Adrenal gland (tissue), 19 donors: ENCODE measurements at places on chromosomes 6 and 20.
A peak's percentile ranks its signal among the peaks of the same experiment; 100 is the strongest.

DNA sequence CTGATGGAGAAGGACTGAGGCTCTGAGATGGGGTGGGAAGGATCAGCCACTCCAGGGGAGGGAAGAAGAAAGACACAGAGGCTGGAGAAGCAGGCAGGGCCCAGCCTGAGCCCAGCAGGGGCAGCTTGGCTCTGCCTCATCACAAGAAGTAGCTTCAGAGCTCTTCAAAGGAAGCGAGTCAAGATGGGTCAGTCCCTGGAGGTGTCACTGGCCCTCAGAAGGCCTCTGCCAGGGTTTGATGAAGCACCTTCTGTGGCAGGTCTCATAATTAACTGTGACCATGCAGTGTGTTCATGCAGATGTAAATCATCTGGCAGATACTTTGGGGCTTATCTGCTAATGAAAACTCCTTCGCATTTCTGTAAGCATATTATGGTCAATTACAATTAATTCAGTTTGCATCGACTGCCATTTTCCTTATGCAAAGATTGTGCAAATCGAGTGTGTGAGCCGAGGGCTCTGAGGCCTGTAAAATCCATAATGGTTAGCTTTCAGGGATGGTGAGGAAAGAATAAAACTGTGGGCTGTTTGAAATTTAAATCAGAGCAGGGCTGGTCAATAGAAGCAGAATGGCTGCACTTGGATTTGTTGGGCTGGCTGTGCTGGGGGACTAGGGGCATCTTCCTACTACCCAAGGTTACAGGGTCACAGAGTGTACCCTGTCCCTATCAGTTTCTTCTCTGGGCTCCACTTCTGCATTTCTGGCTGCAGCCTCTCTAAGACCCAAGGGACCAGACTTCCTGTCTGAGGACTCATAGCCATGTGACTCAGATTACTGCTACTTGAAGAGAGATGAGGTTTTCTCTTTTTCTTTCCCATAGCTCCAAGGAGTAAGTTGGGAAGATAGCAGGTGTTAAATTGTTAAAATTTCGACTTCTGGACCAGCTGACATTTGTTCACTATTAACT, 376.6 kb downstream of the DHX35 start:
- DNase-seq = peak; percentile 26

DNA sequence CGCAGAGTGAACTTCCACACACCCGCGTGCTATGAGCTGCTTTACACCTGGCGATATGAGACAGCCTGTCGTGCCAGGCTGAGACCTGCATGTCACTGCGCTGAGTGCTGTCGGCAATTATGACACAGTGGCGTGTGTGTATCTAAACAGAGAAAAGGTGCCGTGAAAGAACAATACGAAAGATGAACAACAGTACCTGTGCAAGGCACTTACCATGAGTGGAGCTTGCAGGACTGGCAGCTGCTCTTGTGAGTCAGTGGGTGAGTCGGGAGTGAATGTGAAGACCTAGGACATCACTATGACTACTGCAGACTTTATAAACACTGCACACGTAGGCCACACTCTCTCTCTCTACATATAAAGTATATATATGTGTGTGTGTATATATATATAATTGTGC, 68.5 kb upstream of the DUSP22 start:
- no peak for DNase-seq

DNA sequence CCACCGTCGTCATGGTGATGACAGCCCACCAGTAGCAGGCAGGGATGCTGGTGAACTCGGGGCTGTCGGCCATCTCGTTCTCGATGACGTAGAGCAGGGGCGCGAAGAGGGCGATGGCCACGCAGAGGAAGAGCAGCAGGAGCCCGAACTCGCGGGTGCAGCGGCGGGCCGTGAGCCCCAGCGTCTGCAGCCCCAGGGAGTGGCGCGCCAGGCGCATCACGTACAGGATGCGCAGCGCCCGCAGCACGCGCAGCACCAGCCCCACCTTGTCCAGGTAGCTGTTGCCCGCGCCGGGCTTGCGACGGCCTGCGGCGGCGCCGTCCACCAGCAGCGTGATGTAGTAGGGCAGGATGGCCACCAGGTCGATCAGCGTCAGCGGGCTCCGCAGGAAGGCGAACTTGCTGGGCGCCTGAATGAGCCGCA, 18.6 kb downstream of the KCNG1 start:
- no peak for DNase-seq

DNA sequence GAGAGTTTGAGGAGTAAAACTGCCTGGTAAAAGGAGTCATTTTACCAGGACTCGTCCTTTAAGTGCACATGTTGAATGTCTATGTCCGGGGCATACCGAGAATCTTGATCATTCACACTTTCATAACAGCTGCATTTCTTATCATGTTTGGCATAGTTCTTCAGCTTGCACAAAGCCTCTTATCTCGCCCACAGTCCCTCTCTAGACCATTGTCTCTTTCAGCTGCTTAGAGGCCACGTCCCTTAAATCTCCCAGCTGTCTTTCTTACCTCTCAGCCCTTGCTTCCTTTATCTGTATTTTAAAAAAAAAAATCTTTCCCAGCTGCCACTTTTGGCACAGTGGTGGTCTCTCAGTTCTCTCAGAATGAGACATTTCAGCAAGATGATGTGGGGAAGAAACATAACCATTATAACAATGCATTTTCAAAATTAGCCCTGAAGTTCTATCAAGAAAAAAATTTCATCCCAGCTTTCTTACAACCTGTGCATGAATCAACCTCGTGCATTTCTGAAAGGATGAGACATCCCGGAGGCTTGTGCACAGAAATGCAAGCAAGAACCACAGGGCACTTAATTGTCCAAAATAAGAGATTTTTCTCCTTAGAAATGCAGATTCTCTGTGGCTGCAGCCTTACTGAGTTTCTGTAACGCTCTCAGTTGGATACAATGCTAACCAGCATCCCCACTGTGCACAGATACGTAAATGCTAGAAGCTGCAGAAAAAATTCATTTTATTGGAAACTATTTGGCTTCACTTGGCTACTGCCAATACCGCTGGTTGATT, 24.2 kb downstream of the RBM24 start:
- DNase-seq = no peak

DNA sequence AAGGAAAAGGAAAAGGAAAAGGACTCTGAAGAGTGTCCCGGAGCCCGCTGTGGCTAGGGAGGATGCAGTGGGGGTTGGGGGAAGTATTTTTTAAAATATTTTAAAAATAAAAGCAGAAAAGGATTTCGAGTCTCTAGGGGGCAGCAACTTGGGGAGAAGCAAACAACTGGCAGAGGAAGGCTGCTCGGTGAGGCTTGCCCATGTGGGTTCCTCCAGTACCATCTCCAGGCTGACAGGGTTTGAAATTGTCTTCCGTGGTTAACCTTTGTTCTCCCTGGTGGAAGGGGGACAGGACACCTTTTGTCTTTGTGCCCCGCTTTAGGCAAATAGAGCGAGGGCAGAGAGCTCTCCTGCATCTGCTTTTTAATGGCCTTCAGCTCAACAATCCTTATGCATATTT, 60.4 kb upstream of the SNX9 start:
- DNase-seq = no peak

DNA sequence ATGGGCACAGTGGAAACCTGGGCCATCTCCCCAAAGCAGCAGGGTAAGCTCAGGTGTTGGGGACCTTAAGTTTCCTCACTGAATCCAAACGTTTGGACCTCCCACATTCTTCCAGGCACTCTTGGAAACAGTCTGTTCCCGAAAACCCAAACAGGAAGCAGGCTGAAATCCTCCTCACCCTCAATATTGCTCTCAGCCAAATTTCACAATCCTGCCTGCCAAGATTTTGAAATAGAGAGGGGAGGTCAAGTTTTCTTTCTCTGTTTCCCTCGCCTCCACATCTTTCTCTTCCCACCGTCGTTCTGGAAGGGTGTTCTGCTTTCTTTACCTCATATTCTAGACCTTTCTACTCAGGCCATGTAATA, 392.0 kb upstream of the SASH1 start:
- no peak for DNase-seq

DNA sequence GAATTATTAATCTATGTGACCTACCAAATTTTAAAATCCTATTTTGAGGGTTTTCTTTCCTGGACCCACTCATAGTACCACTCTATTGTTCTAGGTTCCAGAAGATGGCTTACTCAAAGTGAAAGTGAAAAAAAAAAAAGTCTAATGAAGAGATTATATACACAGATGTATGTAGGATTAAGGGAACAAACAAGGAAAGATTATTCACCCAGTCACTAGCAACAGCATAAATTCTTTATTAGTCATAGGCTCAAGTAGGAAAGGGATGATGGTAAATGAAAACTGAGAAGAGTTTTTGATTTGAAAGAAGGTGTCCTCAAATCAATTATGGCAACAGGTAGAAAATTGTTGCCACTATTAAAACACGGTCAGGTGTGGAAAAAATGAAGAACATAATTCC, 923.7 kb downstream of the TBC1D32 start:
- no peak for DNase-seq

DNA sequence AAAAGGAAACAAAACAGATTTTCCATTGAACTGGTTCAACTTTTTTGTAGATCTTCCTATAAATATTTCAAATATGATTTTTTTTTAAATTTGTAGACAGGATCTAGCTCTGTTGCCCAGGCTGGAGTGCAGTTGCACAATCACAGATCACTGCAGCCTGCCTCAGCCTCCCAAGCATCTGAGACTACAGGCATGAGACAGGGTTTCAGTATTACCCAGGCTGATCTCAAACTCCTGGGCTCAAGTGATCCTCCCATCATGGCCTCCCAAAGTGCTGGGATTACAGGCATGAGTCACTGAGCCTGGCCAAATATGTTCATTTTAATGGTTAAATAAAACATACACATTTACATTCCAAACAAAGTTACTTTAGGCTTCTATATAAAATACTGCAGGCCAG, 33.6 kb downstream of the SAMHD1 start:
- DNase-seq = no peak

GRCh38 chr6:106103728-106104109, 17.6 kb downstream of the PRDM1 start:
- DNase-seq = no peak

GRCh38 chr6:122710908-122711635, 68.4 kb upstream of the FABP7 start:
- DNase-seq = no peak

DNA sequence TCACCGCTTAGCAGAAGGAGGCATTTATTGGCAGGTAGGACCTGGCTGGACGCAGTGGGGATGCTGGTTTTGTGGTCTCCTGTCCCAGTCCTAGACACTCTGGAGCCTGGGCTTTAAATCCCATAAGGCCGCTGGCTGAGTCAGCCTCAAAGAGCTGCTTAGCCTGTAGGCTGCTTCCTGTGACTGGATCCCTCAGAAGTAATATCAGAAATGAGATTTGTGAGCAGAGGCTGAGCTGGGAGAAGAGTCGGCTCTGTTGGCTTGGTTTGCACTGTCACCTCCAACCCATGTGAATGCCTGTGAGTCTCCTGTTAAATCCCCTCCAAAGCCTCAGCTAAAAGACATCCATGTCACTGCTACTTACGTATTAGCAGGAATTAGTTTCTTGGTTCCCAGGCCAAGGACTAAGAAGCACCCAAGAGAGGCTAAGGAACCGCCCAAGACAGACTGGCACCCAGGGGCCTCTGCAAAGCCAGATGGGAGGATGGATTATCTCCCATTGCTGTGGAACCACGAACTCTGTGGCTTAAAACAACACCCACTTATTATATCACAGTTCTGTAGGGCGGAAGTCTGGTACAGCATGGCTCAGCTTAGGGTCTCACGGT, 289.4 kb downstream of the CDC5L start:
- DNase-seq = no peak

GRCh38 chr6:31143148-31143547, 4.3 kb upstream of the PSORS1C2 start:
- DNase-seq = no peak

- no peak for DNase-seq
Observed at GRCh38 chr6:13528232-13528631, 40.8 kb upstream of the GFOD1 start.

GRCh38 chr6:20058912-20059311, 153.4 kb downstream of the MBOAT1 start:
- DNase-seq = no peak

DNA sequence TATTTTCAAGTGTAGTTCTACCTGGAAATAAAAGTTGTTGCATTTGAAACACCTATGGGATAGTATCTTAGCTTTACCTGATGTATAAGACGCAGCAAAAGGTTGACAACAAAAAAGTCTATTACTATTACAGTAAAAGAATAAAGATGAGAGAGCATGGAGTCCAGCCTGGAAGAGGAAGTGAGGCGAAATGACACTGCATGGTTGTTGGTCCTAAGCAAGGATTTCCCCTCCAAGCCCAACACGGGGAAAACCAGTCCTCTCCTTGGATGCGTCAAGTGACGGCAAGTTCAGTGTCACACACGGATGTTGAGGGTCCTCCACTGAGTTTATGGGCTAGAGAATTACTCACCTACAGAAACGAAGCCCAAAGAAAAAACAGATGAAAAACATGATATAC, 51.7 kb downstream of the COL11A2 start:
- DNase-seq = no peak

GRCh38 chr6:1127129-1127528, 184.8 kb upstream of the FOXQ1 start:
- DNase-seq = no peak

- no peak for DNase-seq
Observed at GRCh38 chr6:66896415-66896814, 1189.4 kb upstream of the EYS start.

- DNase-seq = no peak
Observed at GRCh38 chr6:90126181-90126580, 170.5 kb downstream of the BACH2 start.

DNA sequence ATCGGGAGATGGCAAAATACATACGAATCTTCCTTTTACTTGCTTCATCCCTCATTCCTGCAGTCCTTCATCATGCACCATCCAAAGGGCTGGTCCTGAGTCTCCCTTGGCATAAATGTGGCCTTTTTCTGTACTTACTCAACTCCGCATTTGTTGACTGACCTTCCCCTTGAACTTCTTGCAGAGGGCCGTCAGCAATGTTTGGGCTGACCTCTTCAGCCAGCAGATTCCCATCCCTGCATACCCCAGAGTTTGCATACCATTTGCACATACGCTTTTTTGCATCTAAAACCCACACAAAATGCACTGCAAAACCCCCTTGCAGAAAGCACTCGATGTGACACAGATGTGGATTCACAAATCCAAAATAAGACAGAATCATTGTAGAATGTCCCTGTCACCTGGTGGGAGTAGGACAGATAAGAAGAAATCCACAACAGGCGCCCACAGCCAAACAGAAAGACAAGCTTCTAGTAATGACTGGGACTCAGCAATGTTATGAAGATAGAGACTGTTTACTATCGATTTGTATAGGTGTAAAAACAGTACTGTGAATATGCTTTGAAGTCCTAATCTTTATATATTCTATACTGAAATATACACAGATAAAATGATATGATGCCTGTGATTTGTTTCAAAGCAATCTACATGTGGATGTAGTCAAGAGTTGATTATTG, 45.8 kb downstream of the TBC1D7 start:
- no peak for DNase-seq

DNA sequence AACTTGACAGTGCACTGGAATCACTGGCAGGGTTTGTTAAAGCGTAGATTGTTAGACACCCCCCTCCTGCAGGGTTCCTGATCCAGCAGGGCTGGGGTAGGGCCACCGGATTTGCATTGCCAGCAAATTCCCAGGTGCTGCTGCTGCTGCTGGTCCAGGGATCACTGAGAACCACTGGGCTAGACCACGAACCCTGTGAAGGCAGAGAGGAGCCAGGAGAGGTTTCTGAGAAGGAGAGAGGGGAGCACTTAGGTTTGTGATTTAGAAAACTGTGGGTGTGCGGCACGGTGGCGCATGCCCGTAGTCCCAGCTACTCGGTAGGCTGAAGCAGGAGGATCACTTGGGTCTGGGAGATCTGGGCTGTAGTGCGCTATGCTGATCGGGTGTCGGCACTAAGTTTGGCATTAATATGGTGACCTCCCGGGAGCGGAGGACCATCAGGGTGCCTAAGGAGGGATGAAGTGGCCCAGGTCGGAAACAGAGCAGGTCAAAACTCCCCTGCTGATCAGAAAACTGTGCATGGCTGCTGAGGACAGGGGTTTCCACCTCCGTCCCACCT, 53.6 kb upstream of the FAM83D start:
- no peak for DNase-seq
